ENCODE measurements at places on chromosomes 1 and 21.

- no peak for DNase-seq
Measured at GRCh38 chr1:152756872-152757271, 953 bp upstream of the KPRP start.

DNA sequence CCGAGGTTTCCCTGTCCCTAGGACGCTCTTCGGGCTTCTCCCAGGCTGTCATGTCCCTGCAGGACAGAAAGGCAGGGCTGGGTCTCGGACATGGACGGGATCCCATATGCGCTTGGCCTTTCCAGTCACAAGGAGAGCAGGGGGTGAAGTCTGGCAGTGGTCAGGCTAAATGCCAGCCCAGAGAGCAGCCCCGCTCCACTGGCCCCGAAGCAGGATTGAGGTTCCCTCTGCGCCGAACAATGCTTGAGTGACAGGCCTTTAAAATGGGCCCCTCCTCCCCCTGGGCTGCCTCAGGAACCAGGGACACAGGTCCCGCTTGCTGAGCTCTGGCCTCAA, 12.7 kb downstream of the DRAXIN start:
- DNase-seq, result no peak

- no peak for DNase-seq
Measured at GRCh38 chr1:111669268-111669667, 49.7 kb downstream of the RAP1A start.

GRCh38 chr21:45439161-45439872, 34.4 kb downstream of the COL18A1 start:
- no peak for DNase-seq

DNA sequence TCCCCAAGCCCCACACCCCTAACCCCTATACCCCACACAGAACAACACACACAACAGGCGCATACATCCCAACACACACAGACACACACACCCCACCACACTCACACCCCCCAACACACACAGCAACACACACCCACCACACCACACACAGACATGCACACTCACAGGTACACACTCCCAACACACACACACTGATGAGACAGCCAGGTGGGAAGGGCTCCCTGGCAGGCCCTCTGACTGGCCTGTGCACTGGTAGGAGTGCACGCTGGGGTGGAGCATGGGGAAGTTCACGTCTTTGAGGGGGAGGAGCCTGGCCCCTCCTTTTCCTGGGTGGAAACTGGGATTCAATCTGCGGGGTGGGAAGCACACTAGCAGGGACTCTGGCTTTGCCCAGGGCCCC, 116.7 kb downstream of the RHOU start:
- no peak for DNase-seq

GRCh38 chr1:15640667-15641066, 23.4 kb downstream of the DDI2 start:
- DNase-seq, result no peak

DNA sequence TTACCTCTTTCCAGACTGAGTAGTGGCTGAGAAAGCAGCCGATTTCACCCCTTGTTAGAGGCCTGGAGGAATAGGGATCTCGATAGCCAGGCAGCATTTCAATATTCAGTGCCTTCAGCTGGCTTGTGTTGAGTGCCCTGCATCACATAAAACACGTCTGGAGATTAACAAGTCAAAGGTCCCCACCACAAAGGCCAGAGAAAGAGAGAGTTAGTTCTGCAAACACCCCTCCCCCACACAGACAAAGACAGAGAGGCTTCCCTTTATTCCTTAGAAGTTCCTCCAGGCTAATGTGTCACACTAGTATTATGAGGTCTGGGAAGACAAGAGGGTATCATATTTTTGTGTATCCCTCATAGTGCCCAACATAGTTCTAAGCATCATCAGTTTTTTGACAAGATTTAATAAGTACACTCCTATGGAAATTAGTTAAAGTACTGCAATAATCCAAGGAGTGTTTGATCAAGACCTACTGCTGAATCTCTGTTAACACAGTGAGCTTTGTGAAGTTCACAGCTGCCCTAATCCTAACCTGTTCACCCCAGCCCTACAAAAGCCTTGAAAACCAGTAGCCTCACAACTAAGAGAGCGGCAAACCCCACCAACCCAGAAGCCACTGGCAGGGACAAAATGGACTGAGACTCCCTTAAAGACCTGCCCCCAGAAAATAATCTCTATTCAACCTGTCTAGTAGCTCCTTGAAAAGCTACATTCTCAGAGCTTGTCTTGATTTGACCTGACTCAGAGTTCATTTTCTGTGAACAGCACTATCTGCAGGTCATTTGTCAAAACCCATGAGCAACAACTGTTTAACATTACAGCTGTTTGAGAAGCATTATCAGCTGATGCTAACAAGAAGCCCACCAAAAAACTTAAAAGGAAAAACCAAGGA, 91.9 kb downstream of the COLGALT2 start:
- DNase-seq, result no peak

DNA sequence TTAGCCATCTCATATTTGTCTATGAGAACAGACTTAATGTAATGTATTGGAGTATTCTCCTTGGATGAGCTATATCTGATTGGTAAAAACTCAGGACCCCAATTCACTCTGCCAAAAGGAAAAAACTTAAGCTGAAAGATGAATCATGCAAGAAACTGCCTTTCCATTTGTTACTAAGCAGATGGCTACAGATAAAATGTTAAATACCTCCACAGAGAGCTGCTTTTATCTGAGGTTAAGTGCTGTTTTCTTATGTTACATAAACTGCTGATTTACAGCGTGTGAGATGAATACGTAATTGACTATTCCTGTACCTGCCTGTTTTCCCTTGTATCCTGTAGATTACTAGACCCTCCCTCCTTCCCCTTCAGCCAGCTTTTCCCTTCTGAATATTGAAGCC, 49.3 kb downstream of the CLCA4 start:
- DNase-seq, result no peak

GRCh38 chr1:77888081-77888780, at the start of gene NEXN:
NEXN (plus strand) TSS chr1:77888624; CDS start chr1:77916107, 27,483 bp downstream.
- no peak for DNase-seq

GRCh38 chr1:87335175-87335884, 6.7 kb downstream of the LMO4 start:
- DNase-seq, result no peak

GRCh38 chr1:69320757-69321211, 246.9 kb upstream of the LRRC7 start:
- DNase-seq, result no peak

DNA sequence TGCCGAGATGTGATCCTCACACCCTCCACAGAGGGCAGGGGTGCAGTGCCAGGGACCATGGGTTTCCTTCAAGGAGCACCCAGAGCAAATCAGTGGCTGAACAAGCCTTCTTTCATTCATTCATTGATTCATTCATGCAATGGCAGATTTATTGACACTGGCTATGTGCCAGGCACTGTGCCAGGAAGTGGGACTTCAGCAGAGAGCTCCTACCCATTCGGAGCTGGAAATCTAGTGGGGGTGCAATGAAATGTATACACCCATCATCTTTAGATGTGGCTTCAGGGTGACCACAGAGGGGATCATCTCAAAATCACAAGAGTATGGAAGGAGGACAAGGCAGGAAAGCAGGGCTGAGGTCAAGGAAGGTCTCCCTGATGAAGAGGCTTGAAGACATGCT, 18.9 kb downstream of the SLC6A9 start:
- DNase-seq, result no peak

DNA sequence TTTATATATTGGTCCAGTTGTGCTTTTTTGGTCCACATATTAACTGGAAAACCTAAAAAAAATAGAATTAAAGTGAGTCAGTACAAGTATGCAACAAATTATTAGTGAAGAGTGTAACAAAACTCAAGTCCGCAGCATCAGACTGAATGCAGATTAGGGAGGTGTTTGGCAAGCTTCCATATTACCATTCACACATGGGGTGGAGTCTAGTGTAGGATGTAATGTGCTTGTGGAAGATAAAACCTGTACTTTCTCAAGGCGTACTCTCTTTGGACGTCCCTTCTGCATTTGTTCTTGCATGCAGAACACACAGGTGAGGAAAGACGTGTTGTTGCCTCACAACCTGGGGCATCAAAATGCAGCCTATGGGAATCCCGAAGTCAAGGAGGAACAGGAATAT, 668.7 kb downstream of the MRPL39 start:
- DNase-seq, result no peak

DNA sequence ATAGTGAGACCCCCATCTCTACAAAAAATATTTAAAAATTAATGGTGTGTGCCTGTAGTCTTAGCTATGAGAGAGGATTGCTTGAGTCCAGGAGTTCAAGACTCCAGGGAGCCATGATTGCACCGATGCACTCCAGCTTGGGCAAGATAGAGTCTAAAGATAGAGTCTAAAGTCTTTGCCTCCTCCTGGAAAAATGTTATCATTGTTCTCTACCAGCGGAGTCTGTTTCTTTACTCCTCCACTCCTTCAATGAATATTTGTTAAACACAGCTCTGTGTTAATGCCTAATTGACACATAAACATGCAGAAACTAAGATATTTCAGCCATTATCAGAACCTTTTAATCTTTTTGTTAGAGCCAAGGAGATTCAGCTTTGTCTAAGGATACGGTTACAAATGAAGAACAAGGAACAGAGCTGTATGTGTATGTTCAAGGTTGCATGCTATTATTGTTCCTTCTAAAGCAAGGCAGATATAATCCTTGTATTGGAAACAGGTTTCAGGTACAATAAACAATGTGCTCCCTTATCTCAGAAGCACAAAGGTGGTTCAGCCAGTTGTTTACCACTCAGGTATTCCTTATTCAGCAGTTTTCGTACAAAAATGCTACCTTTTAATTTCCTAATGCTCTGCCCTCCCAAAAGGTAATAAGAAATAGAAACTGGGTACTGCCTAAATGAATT, 15.4 kb downstream of the OVAAL start:
- no peak for DNase-seq

GRCh38 chr1:108504447-108504846, 54.3 kb downstream of the NBPF6 start:
- DNase-seq, result no peak

DNA sequence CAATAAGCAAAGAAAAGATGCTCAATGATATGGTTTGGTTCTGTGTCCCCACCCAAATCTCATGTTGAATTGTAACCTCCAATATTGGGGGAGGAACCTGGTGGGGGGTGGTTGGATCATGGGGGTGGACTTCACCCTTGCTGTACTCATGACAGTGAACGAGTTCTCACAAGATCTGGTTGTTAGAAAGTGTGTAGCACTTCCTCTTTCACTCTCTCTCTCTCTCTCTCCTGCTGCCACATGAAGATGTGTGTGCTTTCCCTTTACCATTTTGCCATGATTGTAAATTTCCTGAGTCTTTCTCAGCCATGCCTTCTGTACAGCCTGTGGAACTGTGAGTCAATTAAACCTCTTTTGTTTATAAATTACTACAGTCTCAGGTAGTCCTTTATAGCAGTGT, 248.4 kb downstream of the HHIPL2 start:
- DNase-seq, result no peak

- DNase-seq, result no peak
Measured at GRCh38 chr1:186648613-186649012, 31.6 kb downstream of the PTGS2 start.

DNA sequence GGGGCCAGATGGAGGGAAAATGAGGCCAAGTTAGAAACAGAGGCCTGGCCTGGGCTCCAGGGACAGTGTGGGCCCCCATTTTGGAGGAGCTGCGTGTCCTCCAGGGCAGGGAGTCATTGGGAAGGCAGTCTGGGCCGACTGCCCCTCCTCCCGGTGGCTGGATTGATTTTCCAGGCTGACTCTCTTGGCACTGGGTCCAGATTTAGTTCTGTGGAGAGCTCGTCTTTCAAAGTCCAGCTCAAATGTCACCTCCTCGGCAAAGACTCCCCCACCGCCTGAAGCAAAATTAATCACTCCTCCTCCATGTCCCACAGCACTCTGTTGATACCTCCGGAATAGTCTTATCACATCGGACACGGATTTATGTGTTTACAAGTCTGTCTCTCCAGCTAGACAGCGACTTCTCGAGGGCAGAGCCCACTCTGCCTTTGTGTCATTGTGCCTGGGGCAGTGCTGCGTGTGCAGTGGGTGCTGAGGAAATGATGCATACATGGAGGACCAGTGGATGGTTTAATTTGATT, 175.1 kb downstream of the CAMTA1 start:
- no peak for DNase-seq

DNA sequence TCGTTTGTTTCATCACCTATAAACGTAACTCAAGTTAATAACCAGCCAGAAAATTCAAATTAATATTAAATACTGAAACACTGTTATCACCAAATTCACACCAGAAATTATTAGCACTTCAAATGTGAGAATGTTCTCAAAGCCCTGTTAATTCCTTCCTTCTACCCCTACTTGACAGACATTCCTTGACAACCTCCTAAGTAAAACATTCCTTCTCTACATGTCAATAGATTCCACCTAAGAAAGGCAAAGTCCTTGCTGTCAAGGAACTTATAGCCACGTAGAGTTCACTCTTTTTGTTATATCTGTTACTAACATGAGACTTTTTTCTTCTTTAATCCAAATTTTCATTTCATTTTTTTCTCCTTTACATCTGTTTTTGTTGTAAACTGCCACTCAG, 441.5 kb downstream of the SMYD3 start:
- DNase-seq, result no peak

DNA sequence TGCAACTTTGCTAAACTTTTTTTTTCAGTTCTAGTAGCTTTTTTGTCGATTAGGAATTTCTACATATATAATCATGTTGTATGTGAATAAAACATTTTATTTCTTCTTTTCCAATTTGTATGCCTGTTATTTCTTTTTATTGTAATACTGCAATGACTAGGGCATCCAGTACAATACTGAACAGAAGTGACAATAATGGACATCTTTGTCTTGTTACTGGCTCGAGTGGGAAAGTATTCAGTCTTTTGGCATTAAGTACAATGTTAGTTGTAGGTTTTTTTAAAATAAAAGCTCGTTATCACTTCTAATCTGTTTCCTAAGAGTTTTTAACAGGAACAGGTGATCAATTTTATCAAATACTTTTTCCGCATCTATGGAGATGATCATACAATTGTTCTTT, 9.8 kb downstream of the STPG1 start:
- DNase-seq, result no peak

DNA sequence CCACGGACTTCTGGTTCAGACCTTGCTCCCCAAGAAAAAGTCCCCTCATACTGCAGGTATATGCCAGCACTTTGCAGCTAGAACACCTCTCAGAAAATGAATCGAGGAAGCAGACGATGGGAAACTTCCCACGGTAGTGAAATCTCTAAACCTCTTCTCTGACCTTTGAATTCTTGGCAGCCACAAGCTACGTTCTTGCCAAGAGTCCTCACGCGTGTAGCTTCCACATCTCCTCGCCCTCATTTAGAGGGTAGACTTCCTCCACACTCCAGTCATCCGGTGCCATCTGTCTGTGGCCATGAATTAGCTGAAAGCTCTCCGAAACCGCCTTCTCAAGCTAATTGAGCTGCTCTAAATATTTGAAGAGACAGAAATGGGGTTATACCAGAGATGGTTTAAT, 127.8 kb downstream of the RGS7 start:
- DNase-seq, result no peak

- DNase-seq, result no peak
Measured at GRCh38 chr1:46646331-46646730, 21.8 kb downstream of the ATPAF1 start.

DNA sequence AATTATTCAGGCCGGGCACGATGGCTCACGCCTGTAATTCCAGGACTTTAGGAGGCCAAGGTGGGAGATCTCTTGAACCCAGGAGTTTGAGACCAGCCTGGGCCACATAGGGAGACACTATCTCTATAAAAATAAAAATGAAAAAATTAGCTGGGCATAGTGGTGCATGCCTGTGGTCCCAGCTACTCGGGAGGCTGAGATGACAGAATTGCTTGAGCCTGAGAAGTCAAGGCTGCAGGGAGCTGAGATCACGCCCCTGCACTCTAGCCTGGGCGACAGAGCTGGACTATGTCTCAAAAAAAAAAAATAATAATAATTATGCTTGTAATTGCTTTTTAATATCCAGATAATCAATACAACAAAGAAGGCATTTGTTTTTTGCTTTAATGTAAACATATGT, 91.3 kb downstream of the RIPK4 start:
- DNase-seq, result no peak

Measured in NCI-H1417 treated with DMSO at 0.1 percent for 48 hours (cell line).